ENCODE measurements at places on chromosomes 2 and 18.
A peak's percentile ranks its signal among the peaks of the same experiment; 100 is the strongest.

GRCh38 chr18:44725300-44726058 is 44.8 kb downstream of the SETBP1 start:
- DNase-seq = peak; percentile 77

GRCh38 chr2:144631636-144632035 is 111.7 kb upstream of the ZEB2 start:
- no peak for DNase-seq

DNA sequence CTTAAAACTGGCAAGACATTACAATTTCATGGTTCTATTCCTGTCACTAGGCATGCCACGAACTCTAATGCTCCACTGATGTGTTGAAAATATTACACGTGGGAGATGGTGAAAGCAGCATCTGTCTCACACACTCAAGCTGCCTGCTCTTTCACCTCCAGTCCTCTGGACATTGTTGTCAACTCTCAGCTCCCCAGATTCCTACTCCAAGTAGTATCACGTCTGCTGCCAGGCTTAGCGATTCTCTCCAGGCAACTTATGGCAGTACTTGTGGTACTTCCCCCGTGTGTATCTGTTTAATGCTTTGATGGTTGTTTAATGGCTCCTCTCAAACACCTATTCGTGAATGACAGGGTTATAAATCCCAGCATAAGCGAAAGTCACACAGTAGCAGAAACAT is 103.8 kb downstream of the TMEFF2 start:
- DNase-seq = no peak

DNA sequence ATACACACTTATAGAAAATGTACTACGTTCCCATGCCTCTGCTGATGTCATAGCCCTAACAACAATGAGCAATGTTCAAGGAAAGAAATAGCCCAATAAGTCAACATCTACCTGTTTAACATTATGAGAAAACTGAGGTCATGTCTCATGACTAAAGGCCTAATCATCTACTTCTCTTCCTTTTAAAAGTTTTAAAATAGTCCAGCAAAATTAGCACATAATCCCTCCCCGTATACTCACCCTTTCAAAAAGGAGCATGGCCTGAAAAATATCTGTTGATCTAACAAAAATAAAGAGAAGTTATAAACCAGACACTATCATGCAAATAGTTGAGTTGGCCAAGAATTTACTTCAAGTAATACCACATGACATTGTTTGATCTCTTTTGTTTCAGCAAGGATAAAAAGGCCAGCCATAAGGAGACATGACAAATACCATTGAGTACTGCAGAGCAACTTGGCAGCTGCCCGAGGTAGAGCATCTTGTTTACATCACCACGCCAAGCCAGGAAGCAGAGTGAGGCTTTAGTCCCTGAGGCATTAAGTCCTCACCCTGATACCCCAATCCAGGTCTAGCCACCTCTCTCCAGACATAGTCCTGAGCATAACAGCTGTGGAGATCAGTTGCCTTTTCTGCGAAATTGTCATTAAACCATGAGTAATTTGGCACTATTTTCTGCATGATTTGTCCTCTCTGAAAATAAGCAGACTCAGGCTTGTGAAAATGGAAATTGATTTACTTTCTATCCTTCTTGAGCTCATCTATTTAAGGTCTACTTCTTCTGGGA is 137.4 kb upstream of the ETAA1 start:
- no peak for DNase-seq

DNA sequence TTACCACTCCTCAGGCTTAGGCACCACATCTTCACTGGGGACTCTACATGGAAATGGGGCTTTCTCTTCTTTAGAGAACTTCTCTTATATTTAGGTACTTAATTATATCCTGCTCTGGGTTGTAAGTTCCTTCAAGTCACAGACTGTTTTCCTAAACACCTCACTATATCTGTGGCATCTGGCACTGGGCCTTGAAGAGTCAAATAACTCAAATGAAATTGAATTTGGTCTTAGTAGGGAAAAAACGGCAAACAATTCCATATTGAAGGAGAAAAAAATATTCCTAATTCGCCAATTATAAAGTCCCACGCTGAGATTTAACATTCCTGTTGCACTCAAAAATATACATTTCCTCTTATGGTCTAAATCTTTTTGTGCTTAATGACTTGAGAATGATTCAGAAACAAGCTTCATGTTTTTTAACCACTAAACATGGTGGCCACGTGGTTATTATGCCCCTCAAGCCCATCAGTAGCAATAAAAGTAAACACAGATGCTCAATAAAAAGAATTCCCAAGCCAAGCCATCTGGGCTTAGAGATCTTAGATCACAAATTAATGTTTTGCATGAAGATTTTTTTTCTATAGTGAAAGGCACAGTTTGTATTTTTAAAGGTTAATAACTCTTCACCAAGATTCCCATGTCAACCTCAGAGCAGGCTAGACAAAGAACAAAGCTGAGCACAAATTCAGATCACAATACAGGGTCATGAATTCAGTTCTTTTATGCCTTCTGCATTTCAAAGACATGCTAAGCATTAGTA is 105.5 kb upstream of the SYT4 start:
- DNase-seq = no peak

- no peak for DNase-seq
These were observed 39.0 kb downstream of the NOL10 start for GRCh38 chr2:10650761-10651160.

- no peak for DNase-seq
These were observed 130.7 kb downstream of the ANKRD44 start for GRCh38 chr2:197179744-197180498.

DNA sequence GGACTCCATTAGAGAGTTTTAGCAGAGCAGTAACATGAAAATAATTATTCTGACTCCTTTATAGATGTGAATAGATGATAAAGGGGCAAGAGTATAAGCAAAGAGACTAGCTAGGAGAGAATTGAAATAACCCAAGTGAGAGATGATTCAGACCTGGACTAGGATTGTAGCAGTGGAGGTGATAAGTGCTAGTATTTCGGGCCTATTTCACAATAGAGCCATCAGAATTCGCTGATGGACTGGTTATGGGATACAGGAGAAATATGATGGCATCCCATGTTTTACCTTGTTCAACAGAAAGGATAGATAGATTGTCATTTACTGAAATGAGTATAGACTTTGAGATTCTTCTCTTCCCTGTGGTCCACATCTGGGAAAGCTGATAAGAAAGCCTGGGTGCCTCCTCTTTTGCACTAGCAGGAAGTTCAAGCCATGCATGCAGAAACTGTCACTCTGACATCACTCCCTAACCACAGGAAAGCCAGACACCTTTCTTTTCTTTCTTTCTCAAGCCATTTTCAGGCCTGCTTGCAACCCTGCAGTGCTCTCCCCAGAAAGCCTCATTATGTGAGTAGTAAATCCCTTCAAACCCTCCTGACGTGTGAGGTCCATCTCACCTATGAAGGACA is 25.3 kb downstream of the DYNAP start:
- peak; percentile 48 for DNase-seq

DNA sequence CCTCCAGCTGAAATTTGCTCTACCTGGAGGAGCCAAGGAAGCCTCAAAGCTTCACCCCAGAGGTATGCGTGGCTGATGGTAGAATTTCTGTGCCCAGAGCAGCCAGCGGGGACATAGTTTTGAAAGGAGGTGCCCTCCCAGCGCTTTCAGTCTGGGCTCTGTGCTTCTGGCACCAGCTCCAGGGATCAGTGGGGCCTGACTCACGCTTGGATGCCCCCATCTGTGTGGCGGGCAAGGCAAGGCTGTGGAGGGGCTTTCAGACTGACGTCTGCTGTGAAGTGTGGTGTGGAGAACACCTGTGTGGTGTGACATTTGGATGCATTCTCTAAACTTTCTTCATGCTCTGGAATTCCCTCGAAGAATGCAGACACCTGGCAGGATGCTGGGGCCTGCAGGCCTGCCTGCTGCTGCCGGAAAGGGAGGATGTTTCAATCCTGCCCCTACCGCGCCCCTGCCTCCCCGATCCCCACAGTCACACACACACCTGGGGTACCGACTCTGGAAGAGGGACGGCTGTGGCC is 84.1 kb downstream of the CTIF start:
- no peak for DNase-seq

DNA sequence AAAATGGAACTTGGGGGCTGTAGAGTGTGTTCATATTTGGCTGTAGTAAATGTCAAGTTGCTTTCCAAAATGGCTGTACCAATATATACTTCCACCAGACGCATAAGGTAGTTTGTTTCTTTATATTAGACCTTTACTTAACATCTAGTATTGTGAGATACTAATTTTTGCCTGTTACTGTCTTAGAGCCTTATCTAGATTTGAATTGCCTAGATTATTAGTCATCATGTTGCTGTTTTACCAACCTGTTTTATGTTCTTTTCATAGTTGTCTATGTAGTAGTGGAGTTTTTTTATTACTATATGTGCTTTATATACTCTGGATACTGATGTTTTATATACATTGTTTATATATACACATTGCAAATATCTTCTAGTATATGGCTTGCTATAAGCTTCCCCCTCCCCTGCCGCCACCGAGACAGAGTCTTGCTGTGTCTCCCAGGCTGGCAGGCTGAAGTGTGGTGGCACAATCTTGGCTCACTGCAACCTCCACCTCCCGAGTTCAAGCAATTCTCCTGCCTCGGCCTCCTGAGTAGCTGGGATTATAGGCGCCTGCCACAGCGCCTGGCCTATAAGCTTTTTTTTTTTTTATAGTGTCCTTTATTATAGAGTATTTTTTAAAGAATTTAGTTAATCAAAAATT is 18.9 kb downstream of the SLC39A10 start:
- no peak for DNase-seq

DNA sequence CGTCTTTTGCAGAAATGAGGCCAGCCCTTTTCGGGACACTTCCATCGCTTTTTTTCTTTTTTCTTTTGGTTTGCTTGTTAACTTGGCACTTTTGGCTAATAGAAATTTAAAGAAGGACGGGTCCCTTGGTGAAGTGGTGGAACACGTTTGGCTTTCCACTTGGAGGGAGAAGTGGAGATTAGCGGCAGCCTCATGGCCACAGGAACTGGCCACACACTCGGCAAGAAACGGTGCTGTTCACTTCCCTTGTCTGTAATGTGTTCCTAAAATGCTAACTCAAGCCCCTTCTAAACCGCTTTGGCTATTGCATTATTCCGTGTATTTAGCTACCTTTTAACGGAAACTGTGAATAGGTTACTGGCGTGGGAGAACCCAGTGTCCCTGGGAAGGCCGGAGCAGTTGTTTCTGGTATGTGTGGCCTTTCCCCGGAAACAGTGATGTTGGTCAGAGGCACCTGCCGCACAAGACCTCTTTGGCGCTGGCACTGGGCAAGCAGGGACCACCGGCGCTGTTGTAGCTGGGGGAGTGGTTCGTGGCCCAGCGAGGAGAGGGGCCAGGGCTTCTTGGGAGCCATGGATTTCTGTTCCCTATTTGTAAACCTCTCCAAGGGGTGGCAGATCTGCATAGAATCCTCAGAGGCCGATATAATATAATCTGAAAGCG is 981 bp downstream of the RAMP1 start:
- no peak for DNase-seq

GRCh38 chr2:10475811-10476660 is 27.9 kb upstream of the ODC1 start:
- no peak for DNase-seq

- no peak for DNase-seq
These were observed 39.7 kb upstream of the NEDD4L start for GRCh38 chr18:58004317-58004716.

DNA sequence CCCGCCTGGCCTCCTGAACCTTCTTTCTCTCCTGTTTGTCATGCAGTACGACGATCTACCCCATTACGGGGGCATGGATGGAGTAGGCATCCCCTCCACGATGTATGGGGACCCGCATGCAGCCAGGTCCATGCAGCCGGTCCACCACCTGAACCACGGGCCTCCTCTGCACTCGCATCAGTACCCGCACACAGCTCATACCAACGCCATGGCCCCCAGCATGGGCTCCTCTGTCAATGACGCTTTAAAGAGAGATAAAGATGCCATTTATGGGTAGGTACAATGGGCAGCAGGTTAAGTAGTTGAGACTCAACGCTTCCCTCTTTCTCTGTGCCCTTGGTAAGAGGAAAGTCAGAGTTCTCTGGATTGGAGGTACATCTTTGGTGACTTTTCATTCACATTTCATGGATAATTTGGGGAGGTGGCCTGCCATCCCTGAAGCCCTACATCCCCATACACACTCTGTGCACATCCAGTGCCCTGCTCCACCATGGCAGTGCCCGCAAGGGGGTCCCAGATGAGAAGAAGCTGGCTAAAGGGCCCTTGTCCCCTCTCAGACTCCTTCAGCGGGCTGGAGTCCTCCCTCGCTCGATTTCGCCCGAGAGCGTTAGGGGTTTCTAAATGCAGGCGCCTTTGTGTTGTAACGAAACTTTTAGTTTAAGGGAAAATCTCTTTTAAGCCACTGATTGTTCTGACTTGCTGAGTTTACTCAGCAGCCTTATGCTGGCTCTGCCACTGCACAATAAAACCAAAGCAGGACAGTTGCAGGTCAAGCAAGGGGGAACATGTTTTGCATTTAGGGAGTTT is 3.0 kb downstream of the MEIS1 start:
- no peak for DNase-seq

DNA sequence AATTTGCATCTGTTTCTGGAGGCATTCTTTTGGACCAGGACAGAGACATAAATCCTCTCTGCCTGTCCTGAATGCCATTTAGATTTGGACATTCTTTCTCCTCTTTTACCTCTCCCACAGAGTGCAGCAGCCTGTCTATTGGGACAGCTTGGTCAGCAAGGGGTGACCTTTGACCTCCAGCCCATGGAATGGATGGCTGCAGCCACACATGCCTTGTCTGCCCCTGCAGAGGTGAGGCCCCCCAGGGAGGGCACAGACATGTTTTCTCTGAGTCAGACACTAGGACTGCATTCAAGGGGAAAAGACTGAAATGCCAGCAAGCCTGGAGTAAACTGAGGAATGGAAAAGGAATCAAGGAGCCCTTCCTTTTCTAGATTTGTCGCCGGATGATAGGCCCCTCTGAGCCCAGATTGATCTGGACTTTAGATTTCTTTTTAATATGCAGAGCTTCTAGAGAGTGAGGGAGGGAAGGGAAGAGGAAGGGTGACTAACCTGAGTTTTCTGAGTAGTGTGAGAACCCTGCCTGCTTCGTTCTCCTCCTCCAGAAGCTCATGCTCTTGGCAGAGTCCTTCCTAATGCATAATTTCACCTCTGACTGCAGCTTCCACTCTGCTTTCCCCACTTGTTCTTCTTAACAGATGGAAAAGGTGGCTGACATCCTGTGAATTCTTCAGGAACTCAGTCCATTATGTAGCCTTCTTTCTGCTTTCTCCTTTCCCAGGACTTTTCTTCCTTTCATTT is 16.1 kb upstream of the TTLL4 start:
- no peak for DNase-seq

DNA sequence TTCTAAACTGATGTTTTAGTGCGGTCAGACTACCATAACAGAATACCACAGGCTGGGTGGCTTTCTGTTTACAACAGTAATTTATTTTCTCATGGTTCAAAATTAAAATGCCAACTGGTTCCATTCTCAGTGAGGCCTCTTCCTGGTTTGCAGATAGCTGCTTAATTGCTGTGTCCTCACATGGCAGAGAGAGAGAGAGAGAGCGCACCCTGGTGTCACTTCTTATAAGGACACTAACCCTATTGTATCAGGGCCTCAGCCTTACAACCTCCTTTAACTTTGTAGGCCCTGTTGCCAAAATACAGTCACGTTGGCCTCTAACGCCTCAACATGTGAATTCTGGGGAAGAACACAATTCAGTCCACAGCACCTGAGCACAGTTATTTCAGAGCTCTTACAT is 37.5 kb upstream of the ZNF385B start:
- peak; percentile 80 for DNase-seq

All from Kasumi-1 (cell line).